GM13976 (cell line): ENCODE measurements at places on chromosomes 11 and 22.

- no peak for DNase-seq
Observed at GRCh38 chr11:1125803-1126202, 31.9 kb upstream of the MUC5AC start.

DNA sequence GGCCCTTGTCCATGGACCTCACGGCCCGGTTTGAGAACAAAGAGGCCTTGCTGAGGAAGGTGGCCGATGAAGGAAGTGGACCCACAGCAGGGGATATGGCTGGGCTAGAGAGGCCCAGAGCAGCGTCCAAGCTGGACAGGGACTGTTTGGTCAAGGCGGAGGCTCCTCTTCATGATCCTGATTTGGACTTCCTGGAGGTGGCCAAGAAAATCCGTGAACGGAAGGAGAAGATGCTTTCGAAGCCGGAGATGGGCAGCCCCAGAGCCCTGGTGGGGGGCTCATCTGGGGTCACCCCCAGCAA lies 76.3 kb downstream of the KIAA1671 start:
- DNase-seq: no peak

GRCh38 chr11:67027943-67028542 lies 5.1 kb downstream of the SYT12 start:
- peak; percentile 72 for DNase-seq

- no peak for DNase-seq
Observed at GRCh38 chr11:63897459-63898146, 19.4 kb downstream of the RCOR2 start.

DNA sequence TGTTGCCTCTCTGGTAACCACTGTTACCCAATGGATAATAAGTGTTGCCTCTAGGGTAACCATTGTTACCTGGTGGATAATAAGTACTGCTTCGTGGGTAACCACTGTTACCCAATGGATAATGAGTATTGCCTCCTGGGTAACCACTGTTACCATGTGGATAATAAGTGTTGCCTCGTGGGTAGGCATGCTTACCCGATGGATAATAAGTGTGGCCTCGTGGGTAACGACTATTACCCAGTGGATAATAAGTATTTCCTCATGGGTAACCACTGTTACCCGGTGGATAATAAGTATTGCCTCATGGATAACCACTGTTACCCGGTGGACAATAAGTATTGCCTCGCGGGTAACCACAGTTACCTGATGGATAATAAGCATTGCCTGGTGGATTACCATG lies 13.8 kb upstream of the NXPE4 start:
- DNase-seq: no peak

GRCh38 chr11:33582636-33583325 lies 117.8 kb downstream of the C11orf91 start:
- DNase-seq: no peak

GRCh38 chr11:76249195-76249741 lies 43.0 kb upstream of the WNT11 start:
- no peak for DNase-seq

DNA sequence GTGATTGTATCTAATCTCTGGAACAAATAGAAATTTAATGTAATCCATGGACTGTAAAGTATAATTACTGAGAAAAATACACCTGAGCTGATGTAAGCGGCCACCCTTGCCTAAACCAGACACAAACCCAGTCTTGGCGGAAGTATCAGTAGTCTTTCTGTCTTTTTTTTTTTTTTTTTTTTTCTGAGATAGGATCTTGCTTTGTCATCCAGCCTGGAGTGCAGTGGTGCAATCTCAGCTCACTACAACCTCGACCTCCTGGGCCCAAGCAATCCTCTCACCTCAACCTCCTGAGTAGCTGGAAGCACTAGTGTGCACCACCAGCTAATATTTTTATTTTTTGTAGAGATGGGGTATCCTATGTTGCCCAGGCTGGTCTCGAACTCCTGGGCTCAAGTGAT lies 5.5 kb upstream of the CXCR5 start:
- DNase-seq: no peak

- DNase-seq: no peak
Observed at GRCh38 chr22:25153961-25154666, 45.5 kb upstream of the CRYBB3 start.

GRCh38 chr11:47021527-47021818 lies 84.9 kb downstream of the CSTPP1 start:
- DNase-seq: no peak

- no peak for DNase-seq
Observed at GRCh38 chr11:116061322-116061721, 557.1 kb upstream of the CADM1 start.

DNA sequence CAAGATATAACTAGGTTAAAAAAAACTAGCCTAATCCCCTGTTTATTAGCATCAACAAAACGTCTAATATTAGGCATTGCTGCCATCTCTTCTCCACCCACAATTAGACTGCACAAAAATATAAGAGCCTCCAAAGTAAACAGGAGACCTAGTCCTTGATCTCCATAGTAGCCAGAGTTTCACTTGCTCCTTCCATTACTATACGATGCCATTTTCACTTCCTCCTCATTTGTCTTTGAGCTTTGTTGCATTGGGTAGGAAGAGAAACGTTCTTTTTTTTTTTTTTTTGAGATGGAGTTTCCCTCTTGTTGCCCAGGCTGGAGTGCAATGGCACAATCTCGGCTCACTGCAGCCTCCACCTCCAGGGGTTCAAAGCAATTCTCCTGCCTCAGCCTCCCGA lies 42.3 kb upstream of the RDX start:
- DNase-seq: no peak

GRCh38 chr22:50063589-50064393 lies 5.7 kb upstream of the TTLL8 start:
- DNase-seq: no peak

DNA sequence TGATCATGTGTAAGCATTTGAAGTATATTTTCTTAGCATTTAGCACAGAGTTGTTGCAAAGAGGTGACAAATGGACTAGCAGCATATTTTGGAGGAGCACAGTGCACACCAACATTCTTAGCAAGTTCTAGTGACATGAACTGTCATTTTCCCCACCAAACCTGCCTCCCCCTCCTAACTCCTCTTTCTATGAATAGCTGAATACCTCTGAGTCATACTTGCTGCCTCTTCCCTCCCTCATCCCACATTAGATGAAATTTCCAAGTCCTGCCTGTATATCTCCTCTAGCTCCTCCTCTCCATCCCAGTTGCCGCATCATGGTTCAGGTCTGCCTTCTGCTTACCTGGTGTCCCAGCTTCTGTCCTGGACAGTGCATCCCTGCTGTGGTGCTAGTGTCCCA lies 7.2 kb downstream of the OSBP2 start:
- DNase-seq: no peak

DNA sequence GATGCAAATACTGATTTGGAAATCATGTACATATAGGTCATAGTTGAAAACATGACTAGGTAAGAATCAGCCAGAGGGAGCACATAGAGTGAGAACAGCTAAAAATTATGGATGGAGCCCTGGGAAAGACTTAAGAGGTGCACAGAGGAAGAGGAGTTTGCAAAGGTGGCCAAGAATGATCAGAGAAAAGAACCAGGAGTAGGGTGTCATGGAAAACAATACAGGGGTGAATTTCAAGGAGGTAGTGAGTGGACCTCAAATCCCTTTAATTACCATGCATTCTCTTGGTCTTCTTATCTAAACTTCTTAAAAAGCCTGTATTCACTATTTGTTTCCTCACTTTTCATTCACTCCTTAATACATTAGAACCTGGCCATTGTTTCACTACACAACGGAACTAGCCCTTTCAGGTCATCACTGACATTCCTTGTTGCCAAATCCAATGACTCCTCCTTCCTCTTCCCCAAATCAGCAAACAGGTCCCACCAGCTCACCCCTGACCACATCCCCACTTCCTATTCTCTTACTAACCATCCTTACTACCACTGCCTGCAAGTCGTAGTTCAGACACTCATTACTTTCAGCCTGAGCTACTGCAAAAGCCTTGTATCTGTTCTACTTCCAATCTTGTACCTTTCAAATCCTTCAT lies 22.6 kb downstream of the BUD13 start:
- no peak for DNase-seq

DNA sequence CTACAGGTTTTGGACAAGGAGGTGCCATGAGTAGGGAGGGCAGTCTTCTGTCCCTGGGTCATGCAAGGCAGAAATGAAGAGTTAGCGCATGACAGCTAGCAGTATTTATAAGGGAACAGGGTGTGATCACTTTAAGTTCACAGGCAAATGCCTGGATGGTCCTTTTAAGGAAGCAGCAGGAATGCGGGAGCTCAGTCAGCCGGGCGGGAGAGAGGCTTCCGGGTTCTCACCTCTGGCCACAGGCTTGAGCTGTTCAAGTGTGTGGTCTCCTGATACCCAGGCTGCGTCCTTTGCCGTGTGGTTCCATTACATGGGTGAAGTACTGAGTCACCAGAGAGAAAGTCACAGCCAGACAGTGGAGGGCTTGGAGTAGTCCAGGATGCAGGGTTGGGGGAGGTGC lies 105.4 kb downstream of the BCR start:
- DNase-seq: no peak

DNA sequence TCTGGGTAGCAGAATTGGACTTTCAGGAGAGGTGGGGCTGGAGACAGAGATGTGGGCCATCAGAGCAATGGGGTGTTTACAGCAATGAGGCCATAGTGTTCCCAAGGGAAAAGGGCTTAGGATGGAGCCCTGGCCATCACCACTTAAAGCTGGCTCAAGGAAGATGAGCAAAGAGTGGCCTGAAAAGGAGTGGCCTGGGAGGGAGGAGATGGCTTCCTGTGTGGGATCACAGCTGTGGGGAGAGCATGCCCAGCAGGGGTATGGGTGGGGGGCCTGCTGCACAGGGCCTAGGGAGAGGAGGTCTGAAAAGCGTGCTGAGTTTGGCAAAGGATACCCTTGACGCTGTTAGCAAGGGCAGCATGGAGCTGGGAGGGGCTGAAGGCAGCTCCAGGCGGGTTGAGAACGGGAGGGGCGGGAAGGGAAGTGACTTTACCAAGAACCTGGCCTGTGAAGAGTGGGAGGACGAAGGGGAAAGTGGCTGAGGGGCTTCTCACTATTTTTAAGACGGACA lies 13.9 kb downstream of the LRRC32 start:
- DNase-seq: peak; percentile 36

DNA sequence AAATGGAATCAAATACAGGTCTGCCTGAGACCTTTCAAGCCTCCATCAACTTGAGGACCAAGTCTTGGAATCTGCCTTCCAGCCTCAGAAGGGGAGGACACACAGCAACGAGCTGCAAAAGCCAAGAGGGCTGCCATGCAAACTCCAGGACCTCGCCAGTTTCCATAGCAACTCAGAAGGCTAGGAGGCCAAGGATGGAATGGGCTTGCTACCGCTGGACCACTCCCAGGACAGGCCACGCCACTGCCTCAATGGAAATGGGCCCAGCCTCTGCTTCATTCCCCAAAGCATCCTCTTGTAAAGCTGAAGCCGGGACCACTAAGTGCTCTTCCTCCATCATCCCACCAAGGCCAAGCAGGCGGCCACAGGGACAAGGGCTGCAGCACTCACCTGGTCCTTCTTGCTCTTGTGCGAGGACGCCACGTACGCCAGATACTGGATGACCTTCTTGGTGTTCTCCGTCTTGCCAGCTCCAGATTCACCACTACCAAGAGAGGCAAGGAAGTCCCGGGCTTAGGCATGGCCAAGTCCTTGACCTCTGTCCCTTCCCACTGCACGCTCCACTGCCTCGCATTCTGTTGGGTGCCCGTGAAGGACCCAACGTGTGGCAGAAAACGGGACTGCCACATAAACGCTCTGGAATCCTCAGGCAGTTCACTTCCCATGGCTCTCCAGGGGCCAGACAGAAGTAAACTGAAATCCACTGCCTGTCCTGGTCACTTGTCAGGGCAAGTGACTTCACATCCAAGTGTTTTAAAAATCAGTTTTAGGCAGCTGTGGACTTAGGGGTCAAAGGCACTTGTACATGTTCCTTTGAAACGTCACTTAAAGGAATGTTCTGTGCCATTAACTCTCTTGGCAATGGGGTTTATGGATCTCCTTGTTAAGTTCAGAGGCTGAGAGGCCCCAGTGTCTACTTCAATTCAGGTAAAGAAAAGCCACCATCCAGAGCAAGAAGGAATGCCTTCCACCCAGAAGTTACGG lies 61.3 kb downstream of the MYH9 start:
- no peak for DNase-seq

DNA sequence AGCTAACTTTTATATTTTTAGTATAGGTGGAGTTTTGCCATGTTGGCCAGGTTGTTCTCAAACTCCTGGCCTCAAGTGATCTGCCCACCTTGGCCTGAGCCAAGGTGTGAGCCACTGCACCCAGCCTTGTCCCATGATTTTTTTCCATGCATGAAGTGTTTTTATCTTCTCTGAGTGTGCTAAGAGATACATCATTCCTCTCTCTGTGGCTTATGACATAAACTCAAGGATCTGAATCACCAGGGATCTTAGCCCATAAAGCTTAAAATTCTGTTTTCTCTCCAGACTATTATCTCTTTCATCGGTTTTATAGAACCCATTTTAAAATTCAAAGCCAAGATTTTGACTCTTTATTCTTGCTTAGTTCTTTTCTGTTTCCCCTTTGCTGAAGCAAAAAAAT lies 48.4 kb upstream of the C11orf58 start:
- no peak for DNase-seq

GRCh38 chr11:18671246-18671645 lies 27.3 kb upstream of the TMEM86A start:
- no peak for DNase-seq
